ENCODE measurements at places on chromosomes 4 and X.

- DNase-seq: no peak
These were observed 238.2 kb downstream of the GPC3 start for GRCh38 chrX:133747196-133747595.

- DNase-seq: no peak
These were observed 1.0 kb upstream of the RELL1 start for GRCh38 chr4:37687194-37687562.

DNA sequence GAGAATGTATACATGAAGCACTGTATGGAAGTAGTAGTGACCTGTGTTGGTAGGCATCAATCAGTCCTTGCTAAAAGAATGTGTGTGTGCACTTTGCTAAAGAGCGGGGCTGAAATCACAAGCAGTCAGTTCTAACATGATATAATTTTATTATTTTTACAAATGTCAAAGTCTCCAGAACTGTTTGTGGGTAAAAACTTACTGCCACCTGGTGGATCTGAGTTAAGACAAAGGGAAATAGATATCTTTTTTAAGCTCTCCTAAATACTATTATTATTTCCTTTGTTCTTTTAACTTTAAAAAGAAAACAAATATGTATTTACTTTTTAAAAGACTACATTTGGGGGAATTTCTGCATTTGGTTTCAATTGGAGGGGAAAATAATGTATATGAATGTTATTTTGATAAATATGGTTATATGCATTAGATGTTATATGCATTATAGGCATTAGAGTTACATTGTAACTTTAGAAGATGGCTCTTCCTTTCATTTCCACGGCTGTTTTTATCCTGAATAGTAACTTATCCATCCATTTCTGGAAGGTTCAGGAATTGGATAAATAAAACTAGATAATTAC, 7.8 kb upstream of the CLOCK start:
- no peak for DNase-seq

DNA sequence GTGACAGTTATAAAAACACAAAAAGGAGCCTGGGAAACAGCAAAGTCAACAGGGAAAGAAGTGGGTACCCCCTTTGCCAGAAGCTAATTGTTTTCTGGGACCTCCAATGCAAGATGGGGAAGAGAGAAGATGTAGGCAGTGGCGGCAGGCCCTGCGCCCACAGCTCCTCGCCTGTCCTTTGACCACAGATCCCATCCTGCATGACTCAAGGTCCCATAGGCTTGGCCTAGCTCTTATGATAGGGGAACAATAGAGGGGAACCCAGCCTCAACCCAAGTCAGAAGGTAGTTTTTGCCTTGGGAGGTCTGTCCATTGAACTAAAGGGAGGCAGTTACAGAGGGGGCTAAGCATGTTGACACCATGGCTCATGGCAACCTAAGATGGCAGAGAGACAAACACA, 14.2 kb downstream of the ZMYM3 start:
- DNase-seq: no peak

DNA sequence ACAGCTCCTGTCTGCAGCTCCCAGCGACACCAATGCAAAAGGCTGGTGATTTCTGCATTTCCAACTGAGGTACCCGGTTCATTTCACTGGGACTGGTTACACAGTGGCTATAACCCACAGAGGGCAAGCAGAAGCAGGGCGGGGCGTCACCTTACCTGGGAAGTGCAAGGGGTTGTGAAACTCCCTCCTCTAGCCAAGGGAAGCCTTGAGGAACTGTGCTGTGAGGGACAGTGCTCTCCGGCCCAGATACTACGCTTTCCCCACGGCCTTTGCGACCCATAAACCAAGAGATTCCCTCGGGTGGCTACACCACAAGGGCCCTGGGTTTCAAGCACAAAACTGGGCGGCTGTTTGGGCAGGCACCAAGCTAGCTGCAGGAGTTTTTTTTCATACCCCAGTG, 218.9 kb downstream of the PPP3CA start:
- DNase-seq: no peak

GRCh38 chr4:168842186-168842585, 167.9 kb downstream of the CBR4 start:
- no peak for DNase-seq

GRCh38 chrX:78747489-78747888, at the start of gene LPAR4:
Gene LPAR4, plus strand, starts transcription at chrX:78747720. Its CDS starts 7,150 bp downstream, at chrX:78754870.
- DNase-seq: no peak

DNA sequence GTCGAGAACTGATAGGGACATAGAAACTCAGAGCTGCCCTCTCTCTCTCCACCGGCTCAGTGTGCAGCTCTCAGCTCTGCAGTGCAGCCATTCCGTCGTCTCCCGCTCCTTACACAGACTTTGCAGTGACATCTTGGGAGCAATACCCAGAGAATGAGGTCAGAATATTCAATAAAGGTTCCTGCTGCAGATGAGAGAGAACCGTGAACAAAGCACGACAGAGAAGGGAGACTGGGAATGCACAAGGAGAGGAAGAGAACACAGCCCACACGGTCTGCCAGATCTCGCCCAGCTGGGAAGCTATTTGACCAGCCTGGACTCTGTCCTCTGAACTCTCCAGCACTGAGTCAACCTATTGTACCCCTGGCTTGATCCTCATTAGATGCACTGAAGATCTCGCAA, 118.0 kb upstream of the PPARGC1A start:
- no peak for DNase-seq

DNA sequence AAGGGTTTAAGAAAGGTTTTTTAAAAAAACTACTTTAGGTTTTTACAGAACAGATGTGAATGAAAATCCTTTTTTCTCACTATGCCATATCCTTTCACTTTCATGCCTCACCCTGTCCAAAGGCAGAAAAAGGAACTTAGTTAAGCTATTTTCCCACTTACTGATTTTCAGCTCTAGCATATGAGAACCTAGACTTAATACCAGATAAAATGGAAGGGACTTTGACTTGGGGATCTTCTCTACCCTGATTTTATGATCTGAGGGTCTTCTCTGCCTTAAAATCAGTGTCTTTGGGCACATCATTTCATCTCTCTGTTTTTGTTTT, 42.4 kb downstream of the FNIP2 start:
- DNase-seq: no peak

DNA sequence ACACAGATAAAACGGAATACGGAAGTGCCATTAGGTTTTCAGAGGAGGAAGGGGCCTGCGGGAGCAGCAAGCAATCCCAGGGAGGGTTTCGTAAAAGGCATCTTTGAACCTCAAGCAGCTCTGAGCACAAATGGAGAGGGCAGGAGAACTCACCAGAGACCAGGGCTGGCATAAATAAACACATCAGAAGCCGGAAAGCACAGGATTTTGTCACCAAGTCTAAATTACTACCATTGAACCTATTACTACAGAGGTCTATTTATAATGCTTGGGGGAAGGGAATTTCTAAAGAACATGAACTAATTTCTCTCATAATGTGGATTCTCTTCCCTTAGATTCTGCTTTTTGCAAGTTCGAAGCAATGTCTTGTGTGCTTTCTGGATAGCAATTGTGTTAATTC, 39.6 kb upstream of the MBTPS2 start:
- DNase-seq: no peak

GRCh38 chr4:37268319-37268718, 23.8 kb downstream of the NWD2 start:
- no peak for DNase-seq

DNA sequence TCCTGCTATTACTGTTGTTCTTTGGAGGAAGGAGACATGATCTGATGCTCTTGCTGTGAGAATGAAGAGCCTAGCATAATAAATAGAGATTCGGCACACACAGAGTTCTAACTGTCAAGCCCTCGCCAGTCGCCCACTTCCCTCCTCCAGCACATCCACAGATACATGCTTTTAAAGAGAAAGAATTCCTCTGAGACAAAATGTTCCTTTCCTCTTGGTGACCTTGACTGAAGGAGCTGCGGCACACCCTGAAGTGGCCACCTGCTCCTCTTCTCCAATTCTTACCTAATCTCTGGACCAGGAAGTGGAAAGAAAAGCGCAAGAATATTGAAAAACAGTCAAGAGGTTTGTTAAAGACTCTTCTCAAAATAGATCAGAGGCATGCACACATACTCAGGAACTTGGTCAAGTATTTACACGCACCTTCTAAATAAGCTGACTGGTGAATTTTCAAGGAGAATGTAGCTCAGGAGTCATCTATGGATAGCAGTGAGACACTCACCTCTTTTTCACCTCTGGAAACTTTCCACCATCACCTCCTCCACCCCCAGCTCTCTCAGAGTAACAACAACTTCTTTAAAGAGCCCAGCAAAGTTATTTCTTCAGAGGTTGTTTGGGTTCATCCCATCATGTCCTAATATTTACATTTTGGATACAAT, 95.4 kb downstream of the PARM1 start:
- no peak for DNase-seq

GRCh38 chrX:118654331-118654730, 73.1 kb upstream of the IL13RA1 start:
- no peak for DNase-seq

- DNase-seq: no peak
These were observed 576.6 kb upstream of the FRG1 start for GRCh38 chr4:189364032-189364449.

GRCh38 chr4:36003051-36003450, 241.3 kb downstream of the ARAP2 start:
- no peak for DNase-seq

GRCh38 chr4:149403081-149403480, 412.6 kb downstream of the IQCM start:
- no peak for DNase-seq

DNA sequence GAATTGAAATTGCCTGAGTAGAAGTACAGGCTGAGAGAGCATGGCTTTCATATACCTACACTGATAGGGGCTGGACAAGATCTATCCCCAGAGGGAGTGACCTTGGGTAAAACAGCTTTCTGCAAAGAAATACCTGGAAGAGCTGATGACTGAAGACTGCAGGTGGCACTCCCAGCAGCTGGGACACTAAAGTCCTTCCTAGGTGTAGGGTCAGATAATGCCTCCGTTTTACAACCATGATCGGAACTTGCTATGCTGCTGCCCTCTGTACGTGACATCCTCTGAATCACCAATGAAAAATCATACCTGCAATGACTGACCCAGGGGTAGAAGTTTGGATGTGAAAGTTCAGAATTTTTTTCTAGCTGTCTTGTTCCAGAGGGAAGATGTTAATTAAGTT, 107.2 kb upstream of the WDR1 start:
- no peak for DNase-seq

- no peak for DNase-seq
These were observed 15.9 kb upstream of the MAP9 start for GRCh38 chr4:155392481-155393184.

GRCh38 chr4:37981425-37981824, 21.2 kb downstream of the PTTG2 start:
- DNase-seq: no peak

DNA sequence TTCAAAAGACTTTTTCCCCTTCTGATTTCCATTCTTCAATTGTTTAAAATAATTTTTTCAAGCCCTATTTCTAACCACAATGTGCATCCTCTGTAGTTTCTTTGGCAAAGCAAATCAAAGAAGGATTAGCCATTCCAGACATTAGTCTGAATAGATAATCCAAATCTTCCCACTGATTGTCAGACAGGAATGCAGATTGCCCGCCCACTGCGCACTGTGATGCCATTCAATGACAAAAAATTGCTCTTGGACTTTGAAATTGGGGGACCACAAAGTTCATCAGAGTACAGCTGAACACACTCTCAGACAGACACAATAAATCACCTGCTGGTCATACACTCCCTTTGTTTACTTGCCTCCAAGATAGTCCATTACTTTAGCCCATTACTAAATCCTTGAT, 216.5 kb upstream of the DKK2 start:
- no peak for DNase-seq

DNA sequence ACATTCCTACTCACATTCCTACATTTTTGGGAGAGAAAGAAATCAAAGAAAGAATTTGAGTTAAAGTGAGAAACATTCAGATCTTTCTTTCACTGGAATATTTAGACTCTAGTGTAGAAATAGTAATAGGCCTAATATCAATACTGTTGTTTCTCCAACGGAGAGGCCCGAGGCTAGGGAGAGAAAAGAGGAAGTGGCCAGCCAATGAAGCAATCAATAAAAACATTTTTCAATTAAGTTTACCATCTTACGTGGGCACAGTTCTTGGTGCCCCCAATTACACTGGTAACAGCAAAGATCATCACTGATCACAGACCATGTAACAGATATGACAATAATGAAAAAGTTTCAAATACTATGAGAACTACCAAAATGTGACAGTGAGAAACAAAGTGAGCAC, 281.4 kb downstream of the GPM6A start:
- DNase-seq: no peak

GRCh38 chrX:121921258-121921657, 873.8 kb downstream of the GLUD2 start:
- DNase-seq: no peak

- DNase-seq: no peak
These were observed 76.2 kb downstream of the STARD8 start for GRCh38 chrX:68723491-68724155.

GRCh38 chr4:25704516-25704915, 48.9 kb downstream of the SLC34A2 start:
- no peak for DNase-seq

DNA sequence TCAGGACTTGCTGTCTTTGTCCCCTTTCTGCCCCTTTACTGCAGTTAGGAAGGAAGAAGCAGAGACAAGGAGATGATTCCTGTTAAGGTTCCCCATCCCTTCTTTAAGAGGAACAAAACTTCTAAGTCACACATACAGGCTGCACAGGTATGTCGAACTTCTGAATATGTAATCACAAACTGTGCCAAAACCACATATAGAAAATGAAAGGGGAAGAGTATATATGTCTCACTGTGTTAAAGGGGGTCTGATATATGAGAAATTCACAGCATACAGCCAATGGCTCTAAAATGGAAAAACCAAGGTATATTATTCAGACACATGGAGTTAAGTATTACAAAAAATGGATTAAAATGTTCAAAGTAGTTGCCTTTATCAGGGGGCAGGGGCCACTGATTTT, 11.7 kb downstream of the CFAP97 start:
- DNase-seq: no peak

GRCh38 chrX:54715621-54716020, 82.4 kb downstream of the ITIH6 start:
- DNase-seq: no peak

GRCh38 chrX:151042842-151043241, 59.7 kb downstream of the HMGB3 start:
- DNase-seq: no peak

GRCh38 chrX:25941087-25941486, 197.1 kb upstream of the MAGEB18 start:
- DNase-seq: no peak

DNA sequence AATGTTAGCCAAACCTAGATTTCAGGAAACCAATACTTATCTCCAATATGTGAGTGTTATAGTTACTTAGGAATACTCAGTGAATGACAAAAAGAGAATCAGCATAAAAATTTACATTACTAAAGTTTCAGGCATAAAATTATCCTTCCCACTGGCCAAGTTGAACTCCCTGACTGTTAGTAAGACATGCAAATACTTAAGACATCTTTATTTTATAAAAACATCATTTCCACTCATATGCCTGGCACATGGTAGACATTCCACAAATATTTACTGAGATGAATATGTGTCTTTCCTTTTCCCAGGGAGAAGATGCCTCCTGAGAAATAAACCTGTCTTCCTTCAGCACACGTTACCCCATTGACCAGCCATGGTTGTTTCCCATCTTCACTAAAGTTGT, 7.3 kb downstream of the VEGFD start:
- no peak for DNase-seq
